CD8-positive, alpha-beta T cell (primary cell): ENCODE measurements at places on chromosomes 6 and 20.

DNA sequence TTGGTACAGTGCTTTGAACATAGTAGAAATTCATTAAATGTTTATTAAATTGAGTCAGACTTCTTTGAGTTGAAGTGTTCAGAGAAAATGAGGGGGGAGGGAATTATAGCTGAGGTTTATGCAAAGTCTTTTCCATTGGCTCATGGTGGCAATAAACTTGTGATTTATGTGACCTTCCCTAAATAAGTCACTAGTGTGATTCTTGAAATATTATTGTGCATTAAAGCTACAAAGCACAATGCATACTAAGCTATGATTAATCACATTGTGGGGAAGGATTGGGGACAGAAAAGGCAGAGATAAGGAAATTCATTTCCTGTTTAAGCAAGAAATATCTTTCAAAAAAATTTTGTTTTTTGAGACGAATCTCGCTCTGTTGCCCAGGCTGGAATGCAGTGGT is 877.5 kb downstream of the TFAP2A start:
- no peak for DNase-seq

- no peak for DNase-seq
Measured at GRCh38 chr20:20665606-20666332, 46.7 kb downstream of the RALGAPA2 start.

DNA sequence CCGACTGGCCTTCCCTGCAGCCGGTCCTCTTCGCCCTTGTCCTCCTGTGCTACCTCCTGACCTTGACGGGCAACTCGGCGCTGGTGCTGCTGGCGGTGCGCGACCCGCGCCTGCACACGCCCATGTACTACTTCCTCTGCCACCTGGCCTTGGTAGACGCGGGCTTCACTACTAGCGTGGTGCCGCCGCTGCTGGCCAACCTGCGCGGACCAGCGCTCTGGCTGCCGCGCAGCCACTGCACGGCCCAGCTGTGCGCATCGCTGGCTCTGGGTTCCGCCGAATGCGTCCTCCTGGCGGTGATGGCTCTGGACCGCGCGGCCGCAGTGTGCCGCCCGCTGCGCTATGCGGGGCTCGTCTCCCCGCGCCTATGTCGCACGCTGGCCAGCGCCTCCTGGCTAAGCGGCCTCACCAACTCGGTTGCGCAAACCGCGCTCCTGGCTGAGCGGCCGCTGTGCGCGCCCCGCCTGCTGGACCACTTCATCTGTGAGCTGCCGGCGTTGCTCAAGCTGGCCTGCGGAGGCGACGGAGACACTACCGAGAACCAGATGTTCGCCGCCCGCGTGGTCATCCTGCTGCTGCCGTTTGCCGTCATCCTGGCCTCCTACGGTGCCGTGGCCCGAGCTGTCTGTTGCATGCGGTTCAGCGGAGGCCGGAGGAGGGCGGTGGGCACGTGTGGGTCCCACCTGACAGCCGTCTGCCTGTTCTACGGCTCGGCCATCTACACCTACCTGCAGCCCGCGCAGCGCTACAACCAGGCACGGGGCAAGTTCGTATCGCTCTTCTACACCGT is 6.1 kb downstream of the UBD start:
- DNase-seq: peak; percentile 17

GRCh38 chr6:12335717-12336116 is 45.6 kb downstream of the EDN1 start:
- DNase-seq: no peak
